OCI-LY7 (cell line): ENCODE measurements at places on chromosomes 5 and 9. TPM values are rescaled to one million over a fixed set of nuclear protein-coding genes. Genes with fewer than 3 reads are reported as not detected.

The CFAP90 gene
- total RNA-seq = not detected in 2 replicates

The SPARC gene
- total RNA-seq = 0.89 TPM in 1 of 2 replicates, not detected in the other

The PCDHB12 gene
- total RNA-seq = not detected in 2 replicates

The C5orf58 gene
- total RNA-seq = not detected in 2 replicates

The SURF1 gene
- total RNA-seq = 34.2 and 38.9 TPM in 2 replicates

The DRD1 gene
- not detected in 2 replicates for total RNA-seq
